Choroid plexus epithelial cell (primary cell): ENCODE measurements at places on chromosomes 12 and 14.
A peak's percentile ranks its signal among the peaks of the same experiment; 100 is the strongest.

DNA sequence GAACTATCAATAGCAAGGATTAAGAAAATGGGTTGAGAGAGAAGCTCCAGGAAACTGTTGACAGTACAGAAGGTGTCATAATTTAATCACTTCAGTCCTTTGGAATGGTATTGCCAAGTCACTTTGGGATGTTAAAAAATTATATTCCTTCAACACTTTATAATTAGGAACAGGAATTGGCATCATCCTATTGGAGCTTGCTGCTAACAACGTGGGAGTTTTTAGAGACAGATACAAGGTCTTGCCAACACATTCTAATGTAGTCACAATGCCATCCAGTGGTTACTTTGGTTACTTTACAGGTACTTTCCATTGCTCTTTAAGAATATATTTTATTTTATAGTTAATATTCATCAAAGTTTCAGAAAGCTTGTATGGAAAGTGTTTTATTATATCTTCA is 310.1 kb downstream of the SYT1 start:
- peak; percentile 88 for DNase-seq

DNA sequence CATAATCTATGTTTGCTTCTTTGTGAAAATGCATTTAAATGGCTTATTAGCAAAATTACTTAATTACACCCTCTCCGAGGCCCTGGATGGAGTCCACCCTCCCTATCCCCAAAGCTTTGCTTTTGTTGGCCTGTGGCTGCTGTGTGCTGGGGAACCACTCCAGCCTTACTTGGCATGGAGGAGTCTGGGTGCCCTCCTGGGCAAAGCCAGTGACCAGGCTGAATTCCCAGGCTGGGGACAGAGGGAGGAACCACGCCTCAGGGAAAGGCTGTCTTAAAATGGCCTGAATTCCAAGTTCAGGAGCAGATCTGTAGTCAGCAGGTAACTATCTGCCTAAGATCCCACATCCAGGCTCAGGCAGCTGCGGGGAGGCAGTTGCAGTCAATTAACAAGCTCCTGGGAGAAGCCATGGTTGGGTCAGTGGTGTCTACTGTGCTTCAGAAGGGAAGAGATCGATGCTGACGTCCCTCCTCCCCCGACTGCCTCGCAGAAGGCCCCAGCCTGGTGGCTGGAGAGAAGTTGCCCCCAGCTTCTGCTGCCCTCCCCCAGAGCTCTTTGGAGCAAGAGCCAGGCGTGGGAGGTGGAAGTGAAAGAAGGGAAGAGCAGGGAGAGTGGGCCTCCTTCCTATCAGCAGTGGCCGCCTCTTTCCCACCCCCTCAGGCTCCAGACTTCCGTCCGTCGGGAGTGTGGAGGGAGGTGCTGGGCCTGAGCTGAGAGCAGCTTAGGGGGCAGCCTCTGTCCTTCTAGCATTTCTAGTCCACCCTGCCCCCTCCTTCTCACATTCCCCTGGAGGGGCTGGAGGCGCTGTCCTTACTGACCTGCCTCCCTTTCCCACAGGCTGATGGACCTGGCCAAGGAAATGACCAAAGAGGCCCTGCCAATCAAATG is 11.3 kb downstream of the VASH1 start:
- DNase-seq: peak; percentile 77

DNA sequence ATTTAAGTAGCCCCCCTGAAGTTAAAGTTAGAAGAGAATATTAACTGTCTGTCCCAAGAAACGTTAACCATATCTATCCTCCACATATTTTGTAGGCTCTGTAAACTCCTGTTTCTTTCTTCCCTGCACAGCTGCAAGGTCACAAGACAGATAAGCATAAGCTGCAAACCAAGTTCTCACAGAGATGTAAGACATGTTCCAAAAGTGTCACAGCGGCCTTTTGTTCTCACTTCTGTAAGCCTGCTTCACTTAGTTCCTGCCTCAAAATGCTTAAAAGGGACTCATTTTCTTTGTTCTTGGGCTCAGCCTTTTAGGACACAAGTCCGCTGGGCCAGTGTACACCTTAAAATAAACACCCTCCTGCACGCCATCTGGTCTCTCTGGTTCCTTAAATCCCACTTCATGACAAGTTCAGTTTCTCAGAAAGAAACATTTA is 3.2 kb downstream of the RNASE1 start:
- no peak for DNase-seq

DNA sequence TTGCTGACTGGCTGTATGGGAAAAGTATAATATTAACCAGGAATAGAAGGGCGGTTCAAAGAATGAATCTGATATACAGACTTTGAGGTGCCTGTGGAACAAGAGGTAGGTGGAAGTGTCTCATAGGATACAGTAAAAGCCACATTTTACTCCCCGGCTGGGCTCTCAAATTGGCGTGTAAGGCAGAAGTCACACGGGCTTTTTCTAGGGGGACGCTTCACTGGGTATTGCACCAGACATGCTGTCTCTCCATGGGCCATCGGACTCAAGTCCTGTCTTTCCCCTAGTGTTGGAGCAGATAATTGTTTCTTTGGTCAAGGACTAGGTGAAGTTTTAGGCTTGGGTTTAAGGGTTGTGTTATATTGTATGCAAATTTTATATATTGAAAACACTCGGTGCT is 9.1 kb downstream of the TMCC3 start:
- no peak for DNase-seq

DNA sequence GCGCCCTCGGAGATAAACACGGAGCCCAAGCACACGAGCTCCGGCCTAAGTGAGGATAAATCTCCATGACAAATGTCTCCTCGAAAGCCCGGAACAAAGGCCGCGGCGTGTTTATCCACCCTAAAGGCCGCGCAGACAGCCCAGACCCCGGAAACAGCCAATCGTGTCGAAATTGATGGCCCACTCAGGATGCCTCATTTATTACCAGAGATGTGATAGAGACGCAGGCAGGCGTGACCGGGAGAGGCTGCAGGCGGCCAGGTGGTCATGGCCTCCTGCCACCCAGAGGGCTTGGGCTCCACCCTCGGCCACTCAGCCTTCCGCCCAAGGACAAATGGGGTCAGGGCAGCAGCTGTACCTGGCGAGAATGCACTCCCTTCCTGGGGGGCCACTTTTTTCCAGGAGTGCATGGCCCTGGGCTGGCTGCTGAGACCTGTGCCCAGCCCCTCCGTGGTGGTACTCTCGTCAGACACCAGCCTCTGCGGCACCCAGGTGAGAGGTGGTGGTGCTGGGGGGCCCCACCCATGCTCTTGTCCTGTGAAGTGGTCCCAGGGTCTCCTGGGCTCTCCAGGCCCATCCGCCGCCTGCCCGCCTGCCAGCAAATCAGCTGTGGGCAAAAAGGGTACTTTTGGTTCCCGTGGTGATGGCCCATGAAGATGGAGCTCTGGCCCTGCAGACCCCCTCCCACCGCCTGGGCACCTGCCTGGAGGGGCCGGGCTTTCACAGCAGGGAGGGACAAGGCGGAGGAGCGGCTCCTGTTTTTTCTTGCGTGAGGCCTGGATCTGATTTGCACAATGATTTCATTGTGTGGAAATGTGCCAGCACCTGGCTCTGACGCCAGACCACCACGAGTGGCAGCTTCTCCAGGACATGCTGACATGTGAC is 211.5 kb upstream of the C14orf180 start:
- no peak for DNase-seq

DNA sequence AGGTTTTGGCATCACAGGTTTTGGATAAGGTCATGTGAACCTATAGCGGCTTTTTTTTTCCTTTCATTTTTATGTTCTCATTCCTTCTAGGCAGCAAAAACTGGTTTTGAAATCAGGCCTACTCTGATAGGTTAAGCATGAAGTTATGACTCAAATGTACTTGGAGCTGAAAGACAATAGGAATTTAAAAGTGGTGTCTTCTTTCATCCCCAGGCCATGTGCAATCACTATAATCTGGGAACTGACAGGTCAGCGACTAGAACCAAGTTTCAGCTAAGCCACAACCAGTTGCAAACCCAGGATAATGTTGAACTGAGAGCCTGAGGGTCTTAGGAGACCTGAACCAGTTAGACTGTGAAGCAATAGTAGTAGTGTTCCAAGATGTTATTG is 74.3 kb downstream of the ANO6 start:
- peak; percentile 95 for DNase-seq

- DNase-seq: no peak
Measured at GRCh38 chr14:72850360-72850759, 43.5 kb downstream of the DPF3 start.

DNA sequence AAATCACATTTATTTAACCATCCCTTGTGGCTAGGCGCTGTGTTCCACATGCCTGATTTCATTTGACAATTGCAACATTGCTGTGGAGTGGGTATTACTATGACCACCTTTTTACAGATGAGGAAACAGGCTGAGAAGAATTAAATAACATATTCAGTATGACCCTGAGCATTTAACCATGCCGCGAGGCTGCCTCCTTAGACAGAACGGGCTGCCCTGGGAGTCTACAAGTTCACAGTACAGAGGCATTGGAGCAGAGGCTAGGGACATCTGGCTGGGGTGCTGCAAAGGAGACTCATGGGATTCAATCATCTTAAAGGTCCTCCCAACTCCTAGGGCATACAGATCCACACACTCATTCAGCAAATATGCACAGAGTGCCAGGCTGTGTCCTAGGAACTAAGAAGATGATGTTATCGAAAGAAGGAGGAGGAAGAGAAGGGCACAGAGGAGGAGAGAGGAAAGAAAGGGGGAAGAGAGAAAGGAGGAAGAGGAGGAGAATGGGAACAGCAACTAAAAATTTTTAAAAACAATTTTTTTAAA is 164.7 kb upstream of the CCND2 start:
- no peak for DNase-seq

DNA sequence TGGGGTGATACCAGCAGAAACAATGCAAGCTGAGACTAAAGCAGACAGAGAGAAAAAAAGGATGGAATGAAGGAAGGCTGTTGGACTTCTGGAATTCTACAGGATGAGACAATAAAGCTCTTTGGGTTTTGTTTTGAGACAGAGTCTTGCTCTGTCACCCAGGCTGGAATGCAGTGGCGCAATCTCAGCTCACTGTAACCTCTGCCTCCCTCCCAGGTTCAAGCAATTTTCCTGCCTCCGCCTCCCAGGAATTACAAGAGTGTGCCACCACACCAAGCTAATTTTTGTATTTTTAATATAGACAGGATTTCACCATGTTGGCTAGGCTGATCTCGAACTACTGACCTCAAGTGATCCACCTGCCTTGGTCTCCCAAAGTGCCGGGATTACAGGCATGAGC is 115.4 kb downstream of the EXOC5 start:
- no peak for DNase-seq

- no peak for DNase-seq
Measured at GRCh38 chr14:52269100-52269499, 1.6 kb downstream of the PTGDR start.

- DNase-seq: peak; percentile 31
Measured at GRCh38 chr12:51827925-51828818, 20.3 kb downstream of the FIGNL2 start.

DNA sequence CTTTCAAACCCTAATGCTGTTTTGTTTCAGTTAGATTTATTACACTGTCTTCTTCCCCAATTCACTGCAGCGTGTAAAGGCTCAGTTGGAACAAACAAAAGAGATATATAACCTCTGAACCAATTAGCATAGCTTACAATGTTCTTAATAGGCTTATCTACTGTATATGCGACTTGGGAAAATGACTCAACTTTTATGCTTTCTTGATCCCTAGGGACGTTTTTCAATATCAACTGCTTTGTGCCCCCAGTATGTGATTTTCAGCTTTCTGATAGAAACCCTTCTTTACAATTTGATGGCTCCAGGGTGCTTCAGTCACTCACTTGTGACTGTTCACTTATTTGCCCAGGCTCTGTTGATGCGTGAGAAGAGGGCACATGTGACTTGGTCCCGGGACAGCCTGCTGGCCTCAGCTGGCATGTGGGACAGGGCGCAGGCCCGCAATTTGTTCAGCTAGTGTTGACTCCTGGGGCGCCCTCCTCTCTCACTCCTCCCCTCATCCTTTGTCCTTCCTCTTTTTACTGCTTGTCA is 107.1 kb downstream of the TMTC2 start:
- no peak for DNase-seq

- peak; percentile 46 for DNase-seq
Measured at GRCh38 chr14:51828017-51828797, 32.2 kb upstream of the GNG2 start.

- no peak for DNase-seq
Measured at GRCh38 chr14:104037903-104038302, 47.6 kb upstream of the ASPG start.

DNA sequence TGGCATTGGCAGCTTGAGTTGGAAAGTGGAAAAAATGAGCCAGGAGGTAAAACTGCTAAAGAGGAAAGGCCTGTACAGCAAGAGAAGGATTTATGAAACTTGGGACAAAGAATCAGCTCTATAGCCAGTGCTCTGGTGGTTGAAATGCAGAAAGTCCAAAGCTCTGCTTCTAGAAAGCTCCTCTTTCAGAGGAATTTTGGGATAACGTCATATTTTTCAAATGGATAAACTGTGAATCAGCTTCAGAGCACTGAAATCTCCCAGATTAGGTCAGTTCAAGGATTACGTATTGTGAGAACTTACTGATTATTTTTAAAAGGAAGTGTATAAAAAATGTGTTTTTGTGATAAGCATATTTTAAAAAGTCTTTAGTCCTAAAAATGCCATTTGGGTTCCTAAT is 203.1 kb upstream of the CNOT2 start:
- peak; percentile 64 for DNase-seq

DNA sequence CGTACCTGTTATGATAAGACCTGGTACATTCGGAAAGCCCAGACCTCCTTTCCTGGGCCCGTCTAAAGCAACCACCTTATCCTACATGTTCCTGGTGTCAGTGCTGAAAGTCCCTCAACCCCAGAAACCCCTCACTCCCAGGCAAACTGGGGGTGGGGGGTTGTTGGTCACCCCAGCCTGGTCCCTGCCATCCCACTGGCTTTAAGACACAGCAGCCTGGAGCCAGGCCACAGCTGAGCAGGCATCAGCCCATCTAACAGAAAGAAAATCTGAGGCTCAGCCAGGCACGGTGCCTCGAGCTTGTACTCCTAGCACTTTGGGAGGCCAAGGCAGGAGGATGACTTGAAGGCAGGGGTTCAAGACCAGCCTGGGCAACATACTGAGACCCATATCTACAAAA is 4.5 kb downstream of the SELPLG start:
- DNase-seq: no peak

DNA sequence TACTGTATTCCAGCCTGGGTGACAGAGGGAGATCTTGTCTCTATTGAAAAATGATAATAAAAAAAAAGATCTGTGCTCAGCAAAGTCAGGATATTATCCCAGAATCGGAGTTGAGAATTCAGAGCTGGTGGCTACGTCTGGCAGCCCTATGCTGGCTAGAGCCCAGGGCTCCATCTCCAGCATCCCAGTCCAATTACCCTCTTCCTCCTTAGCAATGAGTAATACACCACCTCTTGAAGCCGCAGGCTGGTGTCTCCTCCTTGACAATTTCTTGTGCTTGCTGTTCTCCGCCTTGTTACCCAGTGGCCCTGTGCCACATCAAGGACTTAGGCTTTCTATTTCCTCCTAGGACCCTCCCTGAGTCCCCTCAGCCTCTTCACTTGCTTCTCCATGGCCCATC is 38.4 kb upstream of the DDX11 start:
- DNase-seq: no peak

DNA sequence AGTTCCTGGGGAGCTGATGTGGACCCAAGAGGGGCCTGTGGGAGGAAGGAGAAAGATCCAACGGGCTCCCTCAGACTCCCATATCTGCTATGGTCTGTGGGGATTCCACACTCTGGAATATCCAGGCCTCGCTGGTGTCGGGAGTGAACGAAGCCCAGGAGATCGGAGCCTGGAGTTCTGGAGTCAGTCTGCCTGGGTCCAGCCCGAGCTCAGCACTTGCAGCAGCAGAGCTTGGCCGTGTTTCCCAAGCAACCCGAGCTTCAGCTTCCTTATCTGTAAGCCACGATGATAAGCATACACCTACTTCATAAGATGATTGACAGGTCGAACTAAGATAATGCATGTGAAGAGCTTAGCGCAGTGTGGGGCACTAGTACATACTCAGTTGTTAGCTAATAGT is 10.1 kb downstream of the LTBP2 start:
- no peak for DNase-seq
